ENCODE measurements at places on chromosomes 5 and 9.

DNA sequence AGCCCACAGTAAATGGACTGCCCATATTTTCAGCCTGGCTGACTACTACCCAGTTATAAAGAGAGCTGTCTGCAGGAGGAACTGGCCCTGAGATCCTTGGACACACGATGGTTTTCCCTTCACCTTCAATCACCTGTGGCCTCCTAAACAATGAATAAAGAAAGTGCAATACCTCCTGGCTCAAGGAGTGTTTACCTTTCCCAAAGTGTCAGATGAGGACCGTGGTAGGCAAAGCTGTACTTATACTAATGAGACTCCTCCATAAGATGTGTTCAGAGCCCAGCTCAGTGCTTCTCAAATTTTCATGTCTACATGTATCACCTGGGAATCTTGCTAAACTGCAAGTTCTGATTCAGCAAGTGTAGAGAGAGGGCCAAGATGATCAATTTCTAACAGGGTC, 284.5 kb upstream of the VLDLR start:
- DNase-seq: no peak

GRCh38 chr5:55218967-55219366, 8.1 kb downstream of the MCIDAS start:
- DNase-seq: no peak

GRCh38 chr5:142669477-142669876, 16.4 kb downstream of the FGF1 start:
- DNase-seq: no peak

DNA sequence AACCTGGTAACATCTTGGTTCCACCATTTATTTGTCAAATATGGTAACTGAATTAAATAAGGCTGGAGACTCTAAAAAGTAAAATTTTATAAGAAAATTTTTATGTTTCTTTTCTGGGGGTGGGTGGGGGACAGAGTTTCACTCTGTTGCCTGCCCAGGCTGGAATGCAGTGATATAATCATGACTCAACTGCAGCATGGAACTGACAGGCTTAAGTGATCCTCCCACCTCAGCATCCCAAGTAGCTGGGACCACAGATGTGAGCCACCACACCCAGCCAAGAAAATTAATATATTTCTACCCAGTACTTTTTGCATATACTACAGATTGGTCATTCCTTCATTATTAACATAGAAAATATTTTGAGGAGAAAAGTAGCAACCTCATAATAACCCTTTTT, 216.9 kb downstream of the DEPDC1B start:
- no peak for DNase-seq

GRCh38 chr9:87708986-87709728, 16.8 kb upstream of the CTSL start:
- no peak for DNase-seq

GRCh38 chr9:89993678-89994630, 389.1 kb downstream of the GADD45G start:
- DNase-seq: no peak

- DNase-seq: no peak
Observed at GRCh38 chr5:170481849-170482248, 22.0 kb upstream of the KCNIP1 start.

DNA sequence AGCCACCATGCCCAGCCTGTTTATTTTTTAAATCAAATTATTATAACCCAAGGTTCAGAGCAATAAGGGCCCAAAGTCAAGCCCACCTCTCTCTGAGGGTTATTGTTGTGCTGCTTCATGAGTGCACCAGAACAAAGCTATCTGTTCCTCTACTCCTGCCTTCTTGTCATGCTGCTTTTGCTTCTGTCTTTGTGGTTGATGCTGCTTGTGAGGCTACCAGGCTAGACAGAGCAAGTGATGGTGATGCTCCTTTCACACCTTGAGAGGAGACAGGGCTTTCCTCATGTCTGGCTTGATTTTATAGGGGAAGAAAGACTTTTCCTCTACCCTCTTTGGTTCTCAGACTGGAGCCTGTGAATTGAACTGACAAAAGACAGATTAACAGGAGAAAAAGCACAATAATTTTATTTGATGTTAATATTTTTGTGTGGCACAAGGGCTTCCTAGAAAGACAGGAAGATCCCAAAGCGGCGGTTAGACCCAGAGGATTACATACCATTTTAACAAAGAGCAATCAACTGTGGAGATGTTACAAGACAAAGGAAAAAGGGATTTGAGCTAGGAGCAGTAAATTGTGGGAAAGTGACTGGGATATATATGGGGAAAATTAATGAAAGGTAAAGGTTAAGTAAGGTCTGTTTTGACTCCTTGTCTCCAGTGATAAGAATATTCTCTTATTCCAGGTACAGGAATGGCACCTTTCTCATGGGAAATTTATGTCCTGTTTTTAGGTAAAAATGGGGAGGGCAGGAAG, 4.4 kb upstream of the CD180 start:
- no peak for DNase-seq

GRCh38 chr5:161687316-161687715, 1.8 kb downstream of the GABRA6 start:
- DNase-seq: no peak

DNA sequence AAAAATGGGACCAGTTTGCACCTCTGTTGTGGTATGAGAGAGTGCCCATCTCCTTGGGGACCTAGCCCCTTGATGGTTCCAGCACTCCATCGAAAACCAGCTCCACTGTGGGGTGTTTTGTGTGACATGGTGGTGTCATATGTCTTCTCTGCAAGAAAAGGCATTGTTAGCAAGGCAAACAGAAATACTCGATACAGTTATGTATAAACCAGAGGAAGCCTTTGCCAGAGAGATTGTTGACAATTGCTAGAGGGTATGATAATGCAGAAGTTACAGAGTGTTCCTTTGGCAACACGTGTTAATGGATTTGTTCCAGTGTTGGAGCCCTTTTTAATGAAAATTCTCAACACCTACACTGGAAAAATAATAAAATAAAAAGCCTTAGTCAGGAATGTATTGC, 270.4 kb upstream of the DMRT1 start:
- DNase-seq: no peak

DNA sequence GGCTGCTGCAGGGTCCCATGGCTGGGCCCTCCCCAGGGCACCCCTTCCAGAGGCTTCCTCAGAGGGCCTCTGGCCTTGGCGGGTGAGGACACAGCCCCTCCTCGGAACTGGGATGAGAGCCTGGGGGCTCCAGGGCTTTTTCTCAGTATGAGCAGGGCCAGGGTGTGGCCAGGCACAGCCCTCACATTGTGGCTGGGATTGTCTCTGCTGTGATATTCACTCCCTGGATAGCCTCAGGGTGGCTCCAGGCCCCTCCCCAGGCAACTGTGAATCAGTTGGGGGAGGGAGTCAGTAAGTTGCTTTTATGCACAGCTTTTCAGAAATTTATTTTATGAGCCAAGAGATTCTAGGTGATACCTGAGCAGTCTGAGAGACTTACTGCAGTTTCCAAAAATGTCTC, 135.7 kb downstream of the CACNA1B start:
- no peak for DNase-seq

- no peak for DNase-seq
Observed at GRCh38 chr5:37552161-37552560, 173.0 kb downstream of the WDR70 start.

GRCh38 chr5:67104859-67105258, 91.7 kb downstream of the CD180 start:
- DNase-seq: no peak

DNA sequence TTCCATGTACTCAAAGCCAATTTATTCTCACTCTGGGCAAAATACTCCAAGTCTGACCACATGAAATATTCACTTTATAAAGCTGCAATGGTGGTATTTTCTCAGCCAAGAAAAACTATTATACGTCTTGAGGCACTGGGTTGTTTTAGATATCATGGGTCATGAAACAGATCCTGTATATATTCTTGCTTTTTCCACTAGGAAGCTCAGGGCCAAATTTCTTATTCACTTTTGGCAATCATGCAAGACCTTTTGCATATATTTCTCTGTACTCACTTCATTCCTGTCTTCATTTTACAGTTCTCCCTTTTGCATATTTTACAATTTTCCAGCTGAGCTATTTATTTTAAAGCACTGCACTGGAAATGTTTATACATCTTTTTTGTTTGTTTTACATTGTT, 49.8 kb downstream of the GABBR2 start:
- no peak for DNase-seq

DNA sequence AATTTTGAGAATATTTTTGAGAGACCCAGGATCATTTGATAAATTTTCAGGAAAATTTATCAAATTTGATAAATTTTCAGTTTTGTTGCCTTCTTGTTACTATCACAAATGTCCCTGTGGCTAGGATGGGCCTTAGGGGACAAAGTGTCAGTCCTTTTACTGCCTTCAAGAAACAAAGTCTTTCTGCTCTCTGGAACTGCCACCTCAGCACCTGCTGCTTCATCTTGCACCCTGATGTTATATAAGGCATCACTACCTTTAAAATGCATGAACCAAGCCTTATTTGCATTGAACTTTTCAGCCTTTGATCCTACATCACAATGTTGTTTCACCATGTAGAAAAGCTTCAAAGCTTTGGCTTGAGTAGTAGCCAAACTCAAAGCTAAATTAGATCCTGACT, 123.0 kb upstream of the CNTLN start:
- DNase-seq: no peak

- no peak for DNase-seq
Observed at GRCh38 chr5:148991566-148991965, 71.3 kb downstream of the SH3TC2 start.

DNA sequence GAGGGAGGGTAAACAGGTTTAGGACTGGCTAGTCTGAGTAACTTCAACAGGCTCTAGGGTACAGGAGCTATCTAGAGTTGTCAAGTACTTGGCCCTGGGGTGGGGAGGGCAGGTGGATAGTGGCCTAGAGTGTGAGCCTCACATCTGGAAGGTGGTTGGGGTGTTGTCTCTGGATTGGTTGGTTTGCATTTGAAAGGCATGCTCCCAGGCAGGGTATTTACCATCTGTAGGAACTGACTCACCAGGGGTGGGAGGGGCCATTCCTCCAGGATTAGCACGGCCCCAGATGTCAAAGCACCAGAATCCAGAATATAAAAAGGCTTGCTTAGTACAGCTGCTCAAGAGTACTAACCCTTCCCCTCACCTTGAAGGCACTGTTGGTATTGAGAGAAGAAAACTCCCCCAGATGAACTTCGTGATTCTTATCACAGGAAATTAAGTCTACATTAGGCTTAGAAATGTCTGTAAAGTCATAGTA, 193.3 kb downstream of the NTRK2 start:
- DNase-seq: no peak

DNA sequence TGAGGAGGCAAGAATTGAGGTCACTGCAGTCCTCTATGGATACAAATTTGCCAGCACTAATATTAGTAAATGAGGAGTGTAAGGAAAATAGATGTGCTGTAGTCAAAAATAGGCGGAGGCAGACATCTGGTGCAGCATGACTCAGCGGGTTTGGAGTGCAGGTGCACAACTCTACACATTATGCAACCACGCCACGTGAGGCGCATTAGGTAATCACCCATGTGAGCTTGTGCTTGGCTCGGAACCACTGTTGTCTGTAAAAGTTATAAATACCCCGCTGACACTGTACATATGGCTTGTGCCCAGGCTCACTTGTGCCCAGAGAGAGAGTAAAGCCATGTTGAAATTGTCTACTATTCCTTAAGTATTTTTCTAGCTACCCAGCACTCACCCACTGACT, 623.5 kb upstream of the NUDT12 start:
- DNase-seq: no peak

- DNase-seq: no peak
Observed at GRCh38 chr9:127174386-127175318, 52.2 kb upstream of the ANGPTL2 start.

DNA sequence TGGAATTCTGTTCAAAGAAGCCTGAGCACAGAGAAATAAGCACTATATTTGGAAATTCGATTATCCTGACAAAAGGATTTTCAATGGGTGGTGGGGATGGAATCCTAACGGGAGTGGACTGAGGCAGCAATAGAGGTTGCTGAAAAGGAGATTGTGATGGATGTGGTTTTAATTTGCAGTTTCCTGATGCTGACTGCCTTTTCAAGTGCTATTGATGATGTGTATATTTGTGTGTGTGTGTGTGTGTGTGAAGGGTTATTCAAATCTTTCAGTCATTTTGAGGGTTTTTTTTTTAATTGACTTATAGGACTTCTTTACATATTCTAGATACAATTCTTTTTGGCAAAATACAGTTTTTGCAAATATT, 614.5 kb downstream of the HINT1 start:
- DNase-seq: no peak

GRCh38 chr9:128245421-128246151, 30.2 kb downstream of the GOLGA2 start:
- DNase-seq: no peak

- no peak for DNase-seq
Observed at GRCh38 chr5:8807636-8808035, 738.2 kb downstream of the SEMA5A start.

- no peak for DNase-seq
Observed at GRCh38 chr5:141516672-141517025, 27.8 kb downstream of the PCDHGC5 start.

DNA sequence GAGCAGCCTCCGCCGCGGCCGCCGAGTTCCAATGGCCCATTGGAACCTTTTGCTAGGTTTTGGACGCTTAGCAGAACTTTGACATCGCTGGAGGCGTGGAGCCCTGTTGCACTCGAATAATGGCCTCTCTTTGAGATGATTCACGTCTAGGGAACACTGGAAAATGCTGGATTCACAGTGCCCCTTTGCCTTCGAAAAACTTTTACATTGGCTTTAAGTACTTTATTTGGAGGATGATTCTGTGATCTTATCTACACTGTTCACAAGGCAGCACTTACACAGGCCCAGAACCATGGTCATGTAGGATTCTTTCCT, 536 bp upstream of the PPIC start:
- no peak for DNase-seq

DNA sequence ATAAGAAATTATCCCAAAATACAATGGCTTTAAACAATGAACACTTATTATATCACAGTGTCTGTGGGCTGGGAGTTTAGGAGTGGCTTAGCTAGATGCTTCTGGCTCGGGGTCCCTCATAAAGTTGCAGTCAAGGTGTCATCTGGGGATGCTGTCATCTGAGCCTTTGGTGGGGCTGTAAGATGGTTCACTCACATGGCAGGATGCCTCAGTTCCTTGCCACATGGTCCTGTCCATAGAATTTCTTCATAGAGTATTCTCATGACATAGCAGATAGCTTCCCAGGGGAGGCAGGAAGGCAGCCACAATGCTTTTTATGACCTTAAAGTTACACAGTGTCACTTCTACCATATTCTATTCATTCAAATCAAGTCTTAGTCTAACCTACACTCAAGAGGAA, 51.2 kb upstream of the HMHB1 start:
- DNase-seq: no peak

GRCh38 chr5:9297134-9297533, 248.7 kb downstream of the SEMA5A start:
- DNase-seq: no peak

- DNase-seq: peak; percentile 100
Observed at GRCh38 chr9:127450830-127451607, at the start of the genes LRSAM1 and RPL12. TSS of gene LRSAM1 (plus strand) at chr9:127451510. CDS start at chr9:127454528, 3,018 bp downstream. TSS of gene RPL12 (minus strand) at chr9:127451406. CDS start at chr9:127451317, 89 bp downstream.

- DNase-seq: no peak
Observed at GRCh38 chr5:173662581-173663351, 46.3 kb upstream of the BOD1 start.

DNA sequence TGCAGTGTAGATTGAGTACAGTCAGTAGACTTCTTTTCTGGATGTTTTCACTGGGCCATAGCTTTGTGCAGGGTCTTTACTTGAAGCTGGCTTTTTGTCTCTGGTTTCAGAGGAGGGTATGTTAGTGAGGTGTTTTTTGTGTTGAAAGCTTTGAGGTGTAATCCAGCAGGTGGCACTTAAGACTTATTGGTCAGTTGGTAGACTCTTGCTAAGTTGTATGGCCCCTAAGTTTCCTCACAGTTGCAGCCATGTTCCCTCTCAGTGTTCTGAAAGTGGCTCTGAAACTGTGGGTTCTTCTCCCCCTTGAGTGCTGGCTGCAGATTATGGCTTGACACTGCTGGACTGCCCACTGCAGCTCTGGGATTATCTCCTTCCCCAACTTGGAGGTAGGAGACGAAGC, 55.7 kb upstream of the SLC44A1 start:
- DNase-seq: no peak
